Daoy (cell line): ENCODE measurements at places on chromosomes 3 and 15.

- no peak for DNase-seq
Measured at GRCh38 chr3:194383276-194383940, 13.9 kb upstream of the LRRC15 start.

DNA sequence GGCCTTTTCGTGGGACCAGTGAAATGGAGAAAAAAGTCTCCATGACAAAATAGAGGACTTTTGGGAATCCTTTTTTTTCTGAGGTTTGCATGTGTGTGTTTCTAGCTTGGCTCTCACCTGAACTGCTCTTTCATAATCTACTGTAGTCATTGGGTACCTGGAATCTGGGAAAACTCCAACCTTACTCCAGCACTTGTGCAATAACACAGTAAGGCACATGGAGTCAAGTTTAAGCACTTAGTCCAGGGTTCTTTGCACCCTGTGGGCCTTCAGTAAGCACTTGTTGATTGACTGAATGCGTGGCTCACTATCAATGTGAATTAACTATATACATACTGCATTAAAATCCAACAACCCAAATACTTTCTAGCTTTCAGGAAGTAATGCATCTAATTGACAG, 299.5 kb downstream of the ZBTB20 start:
- no peak for DNase-seq

DNA sequence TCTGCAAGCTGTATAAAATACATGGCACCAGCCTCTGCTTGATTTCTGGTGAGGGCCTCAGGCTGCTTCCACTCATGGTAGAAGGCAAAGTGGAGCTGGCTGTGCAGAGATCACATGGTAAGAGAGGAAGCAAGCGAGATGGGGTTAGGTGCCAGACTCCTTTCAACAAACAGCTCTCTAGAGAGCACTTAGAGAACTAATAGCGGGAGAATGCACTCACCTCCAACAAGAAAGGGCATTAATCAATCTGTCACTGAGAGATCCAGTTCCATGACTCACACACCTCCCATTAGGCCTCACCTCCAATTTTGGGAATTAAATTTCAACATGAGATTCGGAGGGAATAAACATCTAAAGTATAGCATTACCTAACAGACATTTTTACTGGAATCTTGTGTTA, 644.1 kb upstream of the ARRDC4 start:
- peak; percentile 31 for DNase-seq

DNA sequence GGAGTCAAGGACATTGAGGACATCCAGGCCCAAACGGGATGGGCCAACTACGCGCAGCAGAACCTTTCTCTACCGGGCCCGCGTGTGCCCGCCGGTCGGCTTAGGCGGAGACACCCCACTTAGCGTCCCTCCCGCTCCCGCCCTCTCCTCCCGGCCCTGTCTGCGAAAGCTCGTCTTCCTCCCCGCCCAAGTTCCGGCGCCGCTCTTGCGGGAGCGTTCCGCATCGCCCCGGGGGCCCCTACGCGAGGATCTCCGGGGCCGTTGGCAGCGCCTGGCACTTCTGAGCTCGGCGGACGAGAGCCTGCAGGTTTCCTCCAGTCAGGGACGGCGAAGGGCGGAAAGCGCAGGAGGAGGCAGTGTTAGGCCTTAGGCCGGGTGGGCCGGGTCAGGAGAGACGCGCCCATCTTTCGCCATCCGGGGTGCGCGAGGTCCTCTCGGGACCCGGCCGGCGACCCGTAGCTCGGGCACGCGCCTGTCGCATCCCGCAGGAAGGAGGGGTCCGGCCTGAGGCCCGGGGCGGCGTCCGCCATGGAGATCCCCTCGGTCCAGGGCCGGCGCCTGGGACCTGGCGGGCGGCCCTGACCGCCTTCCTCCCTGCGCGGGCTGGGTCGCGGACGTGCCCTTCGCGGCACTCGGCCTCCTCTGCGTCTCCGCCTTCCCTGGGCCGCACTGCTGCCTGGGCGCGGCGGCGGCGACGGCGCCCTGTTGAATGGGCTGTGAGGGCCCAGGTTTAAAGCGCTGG, at the start of gene FEM1B:
TSS of gene FEM1B (plus strand) at position 143 of the 742 bp plus-strand sequence. CDS start 673 bp downstream, outside the sequence.
- DNase-seq = peak; percentile 93

DNA sequence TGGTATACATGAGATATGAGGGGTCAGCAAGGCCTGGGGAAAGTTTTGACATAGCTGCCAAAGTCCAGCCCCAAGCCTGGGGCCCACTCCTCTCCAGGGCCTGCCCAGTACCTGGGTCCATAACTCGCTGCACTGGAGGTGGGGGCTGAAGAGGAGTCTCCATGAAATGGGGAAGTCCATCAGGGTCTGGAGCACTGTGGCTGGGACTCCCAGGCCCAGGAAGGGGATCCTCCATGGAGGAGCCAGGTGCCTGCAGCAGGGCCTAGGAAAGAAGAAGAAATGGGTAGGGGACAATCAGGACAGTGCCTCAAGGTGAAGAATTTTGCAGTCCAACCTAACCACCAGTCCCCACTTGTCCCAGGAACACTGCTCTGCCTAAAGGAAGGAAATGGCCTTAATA, 8.2 kb downstream of the GORASP1 start:
- no peak for DNase-seq

DNA sequence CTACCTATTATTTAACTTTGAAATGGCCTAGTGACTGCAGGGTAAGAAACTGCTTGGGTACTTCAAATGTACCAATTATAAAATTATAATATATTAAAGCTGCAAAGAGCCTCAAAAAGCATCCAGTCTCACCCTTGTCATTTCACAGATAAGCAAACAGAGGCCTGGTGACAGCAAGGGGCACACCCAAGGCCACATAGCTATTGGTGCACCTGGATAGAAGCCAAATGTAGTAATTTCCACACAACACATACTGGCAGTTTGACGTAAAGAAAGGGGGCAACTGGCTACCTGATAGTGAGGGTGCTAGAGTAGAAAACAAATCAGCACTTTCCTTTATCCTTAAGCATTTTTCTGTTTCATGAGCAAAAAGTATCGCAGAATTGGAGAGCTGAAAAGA, 51.1 kb downstream of the IFT57 start:
- no peak for DNase-seq

DNA sequence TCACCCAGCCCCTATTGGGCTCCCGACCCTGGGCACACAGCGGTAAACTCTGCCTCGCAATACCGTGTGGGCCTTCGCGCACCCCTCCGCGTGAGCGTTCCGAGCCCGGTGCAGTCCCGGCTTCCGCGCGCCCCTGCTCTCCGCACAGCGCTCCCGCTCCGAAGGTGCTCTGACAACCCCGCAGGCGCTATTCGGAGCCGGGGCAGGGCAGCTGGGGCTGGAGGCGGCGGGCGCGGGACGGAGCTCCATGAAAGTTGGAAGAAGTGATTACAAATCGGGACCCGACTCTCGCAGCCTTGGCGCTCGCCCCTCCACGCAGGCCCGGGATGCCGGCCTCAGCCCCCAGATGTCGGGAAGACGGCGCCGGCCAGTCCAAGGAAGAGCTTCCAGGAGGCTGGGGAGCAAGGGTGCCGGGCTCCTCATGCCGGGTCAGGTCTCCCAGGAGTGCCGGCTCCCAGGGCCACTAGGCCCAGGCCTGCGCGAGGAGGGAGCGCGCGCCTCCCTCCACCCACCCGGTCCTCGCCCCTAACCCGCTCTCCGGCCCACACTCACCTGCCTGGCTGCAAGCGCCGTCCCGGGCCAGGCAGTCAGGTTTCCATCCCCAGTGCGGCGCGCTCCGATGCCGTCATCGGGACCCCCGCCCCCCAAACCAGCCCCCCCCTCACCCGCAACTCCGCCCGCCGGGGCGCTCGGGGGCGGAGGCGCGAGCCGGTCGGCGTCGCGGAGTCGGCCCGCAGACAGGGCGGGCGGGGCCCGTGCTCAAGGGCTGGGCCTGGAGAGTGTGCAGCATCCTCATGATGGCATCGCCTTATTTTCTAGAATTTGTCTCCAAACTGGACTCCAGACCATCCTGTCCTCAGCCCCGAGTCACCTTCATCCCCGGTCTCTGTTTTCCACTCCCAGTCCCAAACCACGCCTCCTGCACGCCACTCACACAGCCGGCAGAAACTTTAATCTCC, at the start of gene KIF7:
TSS of gene KIF7 (minus strand) at position 621 of the 959 bp plus-strand sequence. CDS start 2,537 bp downstream, outside the sequence.
- peak; percentile 47 for DNase-seq

- DNase-seq = no peak
Measured at GRCh38 chr15:35490511-35490910, 55.5 kb downstream of the DPH6 start.

- no peak for DNase-seq
Measured at GRCh38 chr3:149021830-149022229, 30.5 kb downstream of the GYG1 start.

GRCh38 chr15:69595009-69595791, 142.6 kb downstream of the RPLP1 start:
- DNase-seq = no peak

- DNase-seq = no peak
Measured at GRCh38 chr3:188452158-188452772, 298.3 kb downstream of the LPP start.

GRCh38 chr3:53495146-53495519, 722 bp downstream of the CACNA1D start:
- DNase-seq = no peak

DNA sequence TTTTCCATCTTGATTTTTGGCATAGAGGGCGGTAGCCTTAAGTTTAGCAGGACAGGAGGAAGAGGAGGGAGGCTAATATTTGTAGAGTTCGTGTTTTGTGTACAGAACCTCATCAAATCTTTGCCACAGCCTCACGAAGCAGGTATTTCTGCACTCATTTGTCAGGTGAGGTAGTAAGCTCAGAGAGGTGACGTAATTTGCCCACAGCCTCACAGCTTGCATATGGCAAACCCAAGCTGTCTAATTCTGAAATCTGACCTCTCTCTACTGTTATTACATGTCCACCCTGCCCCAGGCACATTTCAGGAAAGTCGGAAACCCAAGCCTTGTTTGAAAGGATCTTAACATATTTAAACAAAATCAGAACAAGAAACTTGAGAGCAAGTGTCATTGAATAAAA, 91.1 kb upstream of the TPM1 start:
- no peak for DNase-seq

DNA sequence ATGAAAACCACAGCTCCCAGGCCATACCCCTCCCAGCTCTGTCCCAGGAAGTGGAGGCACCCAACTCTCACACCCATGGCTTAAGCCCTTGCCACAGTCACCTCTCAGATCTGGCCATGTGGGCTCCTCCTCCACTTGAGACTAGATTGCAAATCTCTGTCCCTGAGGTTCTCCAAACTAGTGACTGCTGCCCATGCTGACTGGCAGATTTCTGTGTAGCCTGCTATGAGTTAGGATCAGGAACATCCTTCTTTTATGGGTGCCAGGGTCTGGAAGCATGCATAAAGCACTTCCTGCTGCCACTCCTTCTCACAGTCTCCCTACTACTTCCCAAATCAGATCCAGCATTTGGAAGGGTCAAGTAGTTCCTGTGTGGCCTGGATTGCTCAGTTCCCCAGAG, 59.6 kb upstream of the GOLIM4 start:
- DNase-seq = no peak

GRCh38 chr3:66322436-66322835, 101.6 kb downstream of the SLC25A26 start:
- DNase-seq = no peak

- DNase-seq = no peak
Measured at GRCh38 chr3:112995800-112996199, 5.0 kb downstream of the GTPBP8 start.

DNA sequence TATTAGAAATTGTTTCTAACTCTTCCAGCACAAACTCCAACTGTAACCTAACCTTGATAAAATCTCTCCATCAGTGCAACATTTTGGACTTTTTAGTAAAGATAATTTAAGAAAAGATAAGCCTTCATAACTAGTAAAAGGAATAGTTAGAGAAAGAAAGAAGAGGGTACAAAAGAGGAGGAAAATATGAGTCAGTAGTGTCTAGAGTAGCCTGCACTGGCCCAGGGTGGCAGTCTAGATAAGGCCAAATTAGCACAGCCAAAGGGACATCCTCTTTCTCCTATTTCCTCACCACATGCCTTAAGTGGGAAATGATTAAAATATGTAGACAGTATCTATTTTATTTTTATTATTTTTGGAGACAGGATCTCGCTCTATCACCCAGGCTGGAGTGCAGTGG, 3.7 kb downstream of the PROS1 start:
- DNase-seq = no peak

DNA sequence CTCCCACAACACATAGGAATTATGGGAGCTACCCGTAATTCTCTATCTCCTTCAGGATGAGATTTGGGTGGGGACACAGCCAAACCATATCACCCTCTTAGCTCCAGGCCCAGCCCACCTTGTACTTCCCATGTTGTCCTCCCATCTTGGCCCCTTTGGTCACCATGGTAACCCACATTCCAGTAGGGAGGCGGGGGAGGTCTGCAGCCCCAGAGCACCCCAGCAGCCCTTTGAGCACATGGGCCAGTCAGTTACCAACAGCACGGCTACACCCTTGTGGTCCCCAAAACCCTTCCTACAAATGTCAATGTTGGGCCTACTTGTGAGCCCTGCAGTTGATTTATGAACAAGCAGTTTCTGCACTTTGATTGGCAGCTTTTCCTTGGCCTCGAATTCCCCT, 84.5 kb downstream of the LRRK1 start:
- DNase-seq = no peak

- DNase-seq = no peak
Measured at GRCh38 chr3:159831466-159831865, 157.2 kb upstream of the IL12A start.

DNA sequence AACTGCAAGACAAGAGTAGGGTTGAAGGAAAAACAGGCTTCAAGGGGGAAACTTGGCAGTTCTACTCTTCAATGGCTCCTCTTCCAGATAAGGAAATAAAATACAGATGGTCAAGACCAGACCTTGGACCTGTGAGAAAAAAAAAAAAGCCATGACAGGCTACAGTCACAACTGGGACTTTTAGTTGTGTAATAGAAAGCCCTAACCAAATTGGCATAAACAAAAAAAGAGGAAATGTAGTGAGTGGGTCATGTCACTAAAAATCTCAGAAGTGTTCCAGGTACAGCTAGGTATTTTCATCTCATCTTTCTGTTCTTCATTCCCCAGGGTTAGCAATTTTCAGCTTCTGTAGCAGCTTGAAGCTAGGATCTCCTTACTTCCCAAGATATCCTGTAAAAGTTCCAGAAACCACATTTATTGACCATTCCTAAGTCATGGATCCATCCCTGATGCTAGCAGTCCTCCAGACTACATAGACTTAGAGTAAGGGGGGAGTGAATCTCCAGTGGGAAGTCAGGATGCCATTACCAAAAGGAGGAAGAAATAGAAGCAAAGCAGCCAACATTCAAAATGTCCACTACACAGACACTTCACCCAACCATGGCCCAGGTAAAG, 61.0 kb upstream of the CSTA start:
- no peak for DNase-seq

GRCh38 chr3:65761446-65762234, 277.1 kb downstream of the MAGI1 start:
- DNase-seq = no peak

DNA sequence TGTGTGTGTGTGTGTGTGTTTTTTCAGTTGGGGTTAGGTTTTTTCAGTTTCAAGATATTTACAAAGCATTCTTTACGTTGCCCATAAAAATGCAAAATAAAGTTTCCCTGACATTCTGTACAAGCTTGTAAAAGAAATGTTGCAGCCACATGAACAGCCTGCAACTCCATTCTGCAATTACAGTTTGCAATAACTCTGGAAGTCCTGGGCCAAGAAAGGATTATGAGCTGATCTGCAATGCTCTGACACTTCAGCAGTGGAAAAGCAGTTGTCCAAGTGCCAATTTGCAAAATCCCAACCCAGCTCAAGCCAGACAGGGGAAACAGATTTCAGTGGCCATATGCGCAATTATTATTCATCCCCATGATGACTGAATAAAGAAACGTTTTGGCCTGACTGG, 322.1 kb downstream of the MEX3B start:
- DNase-seq = no peak
